ENCODE measurements at places on chromosomes 12 and 14. TPM values are rescaled to one million over a fixed set of nuclear protein-coding genes. Genes with fewer than 3 reads are reported as not detected.

The SERPINA9 gene
- not detected for total RNA-seq

DNA sequence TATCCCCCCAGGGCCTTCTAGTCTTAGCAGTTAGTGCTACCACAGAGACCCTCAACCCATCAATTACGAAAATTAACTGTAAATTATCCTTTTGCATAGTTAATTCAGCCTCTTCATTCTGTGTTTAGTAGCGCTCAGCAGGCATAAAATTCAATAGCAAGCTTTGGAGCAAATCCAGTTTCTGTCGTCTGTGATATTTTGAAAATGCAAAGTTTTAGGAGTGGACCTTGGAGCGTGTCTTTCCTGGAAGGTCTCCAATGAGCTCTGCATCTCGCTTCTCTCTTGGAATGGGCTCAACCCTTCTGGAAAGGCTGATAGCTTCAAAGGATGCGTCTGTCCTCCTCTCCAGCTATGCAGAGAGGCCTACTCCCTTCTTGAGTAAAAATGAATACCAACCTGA is 222.9 kb downstream of the SLC15A4 start:
- no peaks in the 10 kb centered on the region for H3K36me3 ChIP-seq
- no peaks in the 10 kb centered on the region for H3K27me3 ChIP-seq
- no peak for DNase-seq
- H3K4me1 ChIP-seq = no peaks in the 10 kb centered on the region

DNA sequence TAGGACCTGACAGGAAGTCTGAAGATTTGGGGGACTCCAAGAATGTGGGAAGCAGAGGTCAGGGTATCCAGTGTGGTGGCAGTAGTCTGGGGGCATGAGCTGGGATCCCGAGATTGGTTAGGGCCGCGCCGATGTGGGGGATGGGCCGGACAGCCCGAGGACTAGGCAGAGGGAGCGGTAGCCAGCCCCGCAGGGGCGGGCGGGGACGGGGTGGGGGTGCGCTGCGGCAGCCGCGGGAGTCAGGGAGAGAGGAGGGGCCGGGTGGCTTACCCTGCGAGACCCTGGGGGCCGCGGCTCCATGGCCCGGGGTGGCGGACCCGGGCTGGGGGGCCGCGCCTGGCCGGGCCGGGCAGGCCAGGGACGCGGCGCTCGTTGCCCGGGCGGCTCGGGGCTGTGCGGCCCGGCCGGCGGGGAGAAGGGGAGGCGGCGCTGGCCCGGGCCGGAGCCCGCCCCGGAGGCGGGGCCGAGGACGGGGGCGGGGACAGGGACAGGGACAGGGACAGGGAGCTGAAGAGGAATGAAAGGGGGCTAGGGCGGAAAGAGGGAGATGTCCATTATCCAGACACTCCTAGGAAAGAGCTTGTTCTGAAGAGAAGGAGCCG is 5.6 kb downstream of the ZNF385A start:
- H3K27ac ChIP-seq = no peak overlapping the region
- H3K27me3 ChIP-seq = peaks cover 8% of the 10 kb centered on the region
- H3K4me3 ChIP-seq = peak overlapping the region; percentile 75
- peak; percentile 84 for DNase-seq

- no peak overlapping the region for H3K4me3 ChIP-seq
- DNase-seq = no peak
- H3K4me1 ChIP-seq = peaks cover 3% of the 10 kb centered on the region
- no peaks in the 10 kb centered on the region for H3K27me3 ChIP-seq
Observed at GRCh38 chr12:6979021-6979420, 8.3 kb downstream of the EMG1 start.

DNA sequence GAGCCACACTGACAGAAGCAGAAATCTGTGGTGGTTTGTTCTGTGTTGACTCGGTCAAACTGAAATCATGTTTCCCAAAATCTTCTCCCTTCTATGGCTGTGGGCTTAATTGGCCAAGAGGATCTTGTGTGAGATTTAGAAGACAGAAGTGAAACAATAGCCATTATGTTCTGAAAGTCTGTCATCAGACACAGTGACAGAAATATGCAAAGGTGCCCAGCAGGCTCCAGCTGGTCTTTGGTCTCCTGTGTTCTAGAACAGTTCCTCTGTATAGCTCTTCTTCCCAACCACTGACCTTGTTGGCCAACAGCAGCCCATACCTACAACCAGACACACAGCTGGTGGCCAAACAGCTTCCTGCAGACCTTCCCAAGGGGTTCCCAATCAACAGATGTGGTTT is 25.0 kb upstream of the COCH start:
- H3K27me3 ChIP-seq = peaks cover 27% of the 10 kb centered on the region
- H3K36me3 ChIP-seq = no peaks in the 10 kb centered on the region
- H3K27ac ChIP-seq = no peak overlapping the region

DNA sequence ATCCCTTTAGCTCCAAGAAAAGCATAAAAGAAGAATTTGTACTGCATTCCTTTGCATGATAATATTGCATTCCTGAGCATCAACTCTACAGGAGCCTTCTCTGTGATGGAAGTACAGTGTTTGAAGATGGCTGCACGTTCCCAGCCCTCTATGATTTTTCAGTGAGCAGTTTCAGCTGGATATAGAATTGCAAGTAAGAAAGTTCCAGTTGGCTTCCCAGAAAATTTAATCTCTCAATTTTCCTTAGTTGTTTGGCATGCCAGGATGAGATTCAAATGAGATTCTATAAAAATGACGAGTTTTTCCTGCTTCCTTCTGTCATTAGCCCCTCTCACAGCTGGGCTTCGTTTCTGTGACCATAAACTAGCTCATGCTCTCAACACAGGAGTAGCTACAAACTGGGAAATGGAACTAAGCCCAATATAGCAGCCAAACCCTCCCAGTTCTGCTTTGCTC is 109.9 kb downstream of the TTC8 start:
- no peaks in the 10 kb centered on the region for H3K27me3 ChIP-seq
- H3K27ac ChIP-seq = no peak overlapping the region
- H3K36me3 ChIP-seq = no peaks in the 10 kb centered on the region
- no peak overlapping the region for H3K4me3 ChIP-seq
- no peak for DNase-seq

GRCh38 chr12:15151161-15152091 is 69.8 kb downstream of the RERG start:
- peaks cover 2% of the 10 kb centered on the region for H3K27me3 ChIP-seq
- no peaks in the 10 kb centered on the region for H3K4me1 ChIP-seq
- no peak for DNase-seq
- H3K27ac ChIP-seq = no peak overlapping the region

DNA sequence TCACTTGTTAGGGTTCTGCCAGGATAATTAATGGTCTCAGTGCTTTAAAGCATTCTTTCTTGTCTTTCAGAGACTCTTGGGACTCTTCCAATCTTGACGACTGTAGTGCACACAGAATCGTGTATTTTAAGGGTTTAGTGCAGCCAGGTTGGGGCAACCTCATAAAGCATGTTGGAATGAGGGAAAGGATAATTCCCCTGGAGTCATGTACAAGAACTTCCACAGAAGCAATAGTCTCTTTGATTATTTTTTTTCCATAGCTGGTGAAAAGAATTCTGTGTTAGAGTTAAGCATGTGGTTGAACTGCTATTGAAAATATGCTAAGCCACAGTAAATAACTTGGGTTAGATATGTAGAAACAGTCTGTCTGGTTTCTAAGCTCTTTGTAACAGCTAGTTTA is 246.8 kb upstream of the DAAM1 start:
- H3K4me3 ChIP-seq = no peak overlapping the region
- no peaks in the 10 kb centered on the region for H3K36me3 ChIP-seq

Data from activated CD4-positive, alpha-beta T cell treated with anti-CD3 and anti-CD28 coated beads, Interleukin-2, amount 10 ng/mL, durations not matched to agents 24 days and 14 days (primary cell).